ENCODE measurements at places on chromosomes 3 and 15.

- DNase-seq = no peak
Measured at GRCh38 chr3:136667081-136667480, 85.1 kb downstream of the STAG1 start.

GRCh38 chr15:93036951-93037819 lies 51.8 kb downstream of the RGMA start:
- DNase-seq = no peak

GRCh38 chr3:23232016-23232415 lies 28.9 kb downstream of the UBE2E2 start:
- no peak for DNase-seq

GRCh38 chr3:49058011-49058410 lies 28.8 kb upstream of the IMPDH2 start:
- DNase-seq = no peak

- DNase-seq = no peak
Measured at GRCh38 chr3:148615382-148615781, 82.3 kb upstream of the AGTR1 start.

GRCh38 chr3:40128166-40128565 lies 181.3 kb upstream of the EIF1B start:
- no peak for DNase-seq

- no peak for DNase-seq
Measured at GRCh38 chr3:174333640-174334039, 525.5 kb upstream of the NAALADL2 start.

- no peak for DNase-seq
Measured at GRCh38 chr3:116776880-116777785, 67.6 kb downstream of the TUSC7 start.

- no peak for DNase-seq
Measured at GRCh38 chr15:81558056-81558455, 184.0 kb upstream of the TMC3 start.

DNA sequence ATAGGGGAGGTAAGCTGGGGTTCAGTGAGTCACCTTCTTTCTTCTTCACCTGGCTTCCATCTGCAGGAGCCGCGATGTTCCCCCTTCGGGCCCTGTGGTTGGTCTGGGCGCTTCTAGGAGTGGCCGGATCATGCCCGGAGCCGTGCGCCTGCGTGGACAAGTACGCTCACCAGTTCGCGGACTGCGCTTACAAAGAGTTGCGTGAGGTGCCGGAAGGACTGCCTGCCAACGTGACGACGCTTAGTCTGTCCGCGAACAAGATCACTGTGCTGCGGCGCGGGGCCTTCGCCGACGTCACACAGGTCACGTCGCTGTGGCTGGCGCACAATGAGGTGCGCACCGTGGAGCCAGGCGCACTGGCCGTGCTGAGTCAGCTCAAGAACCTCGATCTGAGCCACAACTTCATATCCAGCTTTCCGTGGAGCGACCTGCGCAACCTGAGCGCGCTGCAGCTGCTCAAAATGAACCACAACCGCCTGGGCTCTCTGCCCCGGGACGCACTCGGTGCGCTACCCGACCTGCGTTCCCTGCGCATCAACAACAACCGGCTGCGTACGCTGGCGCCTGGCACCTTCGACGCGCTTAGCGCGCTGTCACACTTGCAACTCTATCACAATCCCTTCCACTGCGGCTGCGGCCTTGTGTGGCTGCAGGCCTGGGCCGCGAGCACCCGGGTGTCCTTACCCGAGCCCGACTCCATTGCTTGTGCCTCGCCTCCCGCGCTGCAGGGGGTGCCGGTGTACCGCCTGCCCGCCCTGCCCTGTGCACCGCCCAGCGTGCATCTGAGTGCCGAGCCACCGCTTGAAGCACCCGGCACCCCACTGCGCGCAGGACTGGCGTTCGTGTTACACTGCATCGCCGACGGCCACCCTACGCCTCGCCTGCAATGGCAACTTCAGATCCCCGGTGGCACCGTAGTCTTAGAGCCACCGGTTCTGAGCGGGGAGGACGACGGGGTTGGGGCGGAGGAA lies 2.6 kb downstream of the ISLR2 start:
- DNase-seq = no peak

Data from AG09309 (cell line).